ENCODE measurements at places on chromosomes 1 and 21.

GRCh38 chr1:22473952-22474351 is 22.3 kb downstream of the ZBTB40 start:
- DNase-seq, result no peak

GRCh38 chr1:66395202-66396061 is 138.5 kb upstream of the SGIP1 start:
- no peak for DNase-seq

GRCh38 chr1:168394858-168395257 is 114.2 kb downstream of the TBX19 start:
- DNase-seq, result no peak

DNA sequence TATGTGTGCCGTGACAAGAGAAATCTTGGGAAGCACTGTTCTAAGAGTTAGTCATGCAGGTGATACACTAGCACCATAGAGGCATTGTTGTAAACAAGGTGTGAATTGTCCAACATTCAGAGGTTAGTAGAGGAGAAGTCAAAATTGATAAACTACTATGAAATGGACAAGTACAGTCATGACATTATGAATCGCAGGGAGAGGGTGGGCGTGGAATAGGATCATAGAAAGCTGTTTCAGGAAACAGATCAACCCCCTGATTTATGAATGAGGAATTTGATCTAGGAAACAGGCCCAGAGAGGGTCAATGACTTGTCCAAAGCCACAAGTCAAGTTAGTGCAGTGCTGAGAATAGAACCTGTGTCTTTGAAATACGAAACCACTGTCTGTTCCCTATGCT is 58.5 kb upstream of the LAX1 start:
- DNase-seq, result no peak

- DNase-seq, result no peak
Measured at GRCh38 chr1:145689922-145690321, 17.2 kb downstream of the PDZK1 start.

GRCh38 chr1:40539338-40539737 is 7.9 kb downstream of the ZNF684 start:
- DNase-seq, result no peak
